ENCODE measurements at places on chromosomes 1 and 21.

DNA sequence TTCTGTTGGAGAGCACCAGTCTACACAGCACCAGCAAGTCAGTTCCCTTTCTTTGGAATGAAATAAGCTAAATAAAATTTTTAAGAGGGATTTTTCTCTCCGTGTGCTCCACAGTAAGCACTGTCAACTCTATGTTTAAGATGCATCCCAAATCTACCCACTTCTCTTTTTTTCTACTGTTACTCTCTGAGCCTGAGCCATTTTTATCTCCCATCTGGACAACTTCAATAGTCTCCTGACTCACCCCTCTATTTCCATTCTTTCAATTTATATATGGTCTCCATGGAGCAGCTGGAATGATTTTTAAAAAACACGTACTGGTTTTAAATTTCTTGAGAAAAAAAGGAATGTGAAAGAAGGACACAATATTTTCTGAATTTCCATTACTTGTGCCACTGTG is 24.7 kb upstream of the CCT8 start:
- no peak for DNase-seq

- no peak for DNase-seq
Observed at GRCh38 chr21:34640858-34641257, 25.9 kb upstream of the RCAN1 start.

DNA sequence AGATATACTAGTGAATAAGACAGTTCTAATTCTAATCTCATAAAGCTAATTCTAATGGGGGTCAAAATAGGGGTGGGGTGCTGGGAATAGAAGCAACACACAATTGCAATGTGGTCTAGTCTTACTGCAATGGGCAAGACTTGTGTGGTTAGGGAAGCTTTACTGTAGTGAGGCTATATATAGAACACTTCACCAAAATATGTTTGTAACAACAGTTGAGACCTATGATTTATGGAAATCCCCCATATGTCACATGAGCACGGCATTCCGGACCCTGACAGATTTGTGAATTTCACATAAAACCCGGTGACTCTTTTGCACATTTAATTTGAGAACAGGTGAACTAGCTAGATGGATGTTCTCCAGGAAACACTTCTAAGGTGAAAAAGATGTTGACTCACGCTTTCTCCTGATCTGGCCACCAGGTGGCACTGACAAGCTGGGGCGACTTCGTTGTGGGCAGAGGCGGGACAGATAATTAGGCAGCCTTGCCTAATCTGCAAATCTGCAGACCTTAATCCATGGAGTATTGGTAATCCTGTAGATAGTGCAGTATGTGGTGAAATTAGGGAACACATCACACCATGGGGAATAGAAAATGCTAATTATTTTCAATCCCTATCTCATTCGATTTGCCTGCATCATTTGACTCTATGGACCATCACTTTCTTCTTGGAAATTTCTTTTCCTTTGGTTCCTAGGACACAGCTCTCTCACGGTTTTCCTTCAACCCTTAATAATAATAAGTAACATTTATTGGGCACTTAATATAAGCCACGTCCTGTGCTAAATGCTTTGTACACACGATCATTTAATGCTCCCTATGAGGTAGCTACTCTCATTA is 37.7 kb downstream of the KIAA0040 start:
- peak; percentile 54 for DNase-seq

- no peak for DNase-seq
Observed at GRCh38 chr1:204282761-204283221, 69.0 kb upstream of the GOLT1A start.

DNA sequence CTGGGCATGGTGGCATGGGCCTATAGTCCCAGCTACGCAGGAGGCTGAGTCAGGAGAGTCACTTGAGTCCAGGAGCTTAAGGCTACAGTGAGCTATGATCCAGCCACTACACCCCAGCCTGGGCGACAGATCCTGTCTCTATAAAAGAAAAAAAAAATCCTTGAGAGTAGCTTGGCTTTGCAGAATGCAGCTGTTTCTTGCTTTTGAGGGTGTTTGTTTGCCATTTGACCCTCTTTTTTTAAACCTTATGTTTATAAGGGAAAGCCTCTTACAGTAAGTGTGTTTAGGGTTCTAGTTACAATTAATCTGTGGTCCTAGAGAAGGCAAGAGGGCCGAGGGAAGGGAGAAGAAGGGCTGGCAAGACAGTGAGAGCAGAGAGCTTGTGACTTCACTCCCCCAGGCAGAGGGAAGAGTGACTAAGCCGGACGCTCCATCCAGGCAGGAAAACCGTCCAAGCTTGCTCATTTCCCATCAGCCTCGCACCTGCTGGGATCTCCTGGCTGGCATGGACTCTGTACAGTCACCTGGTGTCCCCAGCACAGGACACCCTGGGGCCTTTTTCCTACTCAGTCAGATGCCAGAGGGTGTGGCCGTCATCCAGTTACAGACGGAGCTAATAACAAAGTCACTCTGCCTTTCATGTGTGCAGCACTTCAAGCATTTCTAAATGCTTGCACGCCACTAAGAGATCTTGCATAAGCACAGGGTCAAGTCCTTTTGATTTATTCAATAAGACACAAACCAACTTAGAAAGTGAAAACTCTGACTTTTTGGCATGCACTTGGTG is 55.5 kb upstream of the PSEN2 start:
- DNase-seq, result no peak

GRCh38 chr1:8822373-8823294 is 5.2 kb upstream of the RERE start:
- DNase-seq, result no peak

- no peak for DNase-seq
Observed at GRCh38 chr1:218164111-218164929, 120.8 kb upstream of the RRP15 start.

GRCh38 chr1:161013488-161014230 is 7.3 kb downstream of the F11R start:
- peak; percentile 58 for DNase-seq
